ENCODE measurements at places on chromosomes 13 and 19. TPM values are rescaled to one million over a fixed set of nuclear protein-coding genes. Genes with fewer than 3 reads are reported as not detected.

DNA sequence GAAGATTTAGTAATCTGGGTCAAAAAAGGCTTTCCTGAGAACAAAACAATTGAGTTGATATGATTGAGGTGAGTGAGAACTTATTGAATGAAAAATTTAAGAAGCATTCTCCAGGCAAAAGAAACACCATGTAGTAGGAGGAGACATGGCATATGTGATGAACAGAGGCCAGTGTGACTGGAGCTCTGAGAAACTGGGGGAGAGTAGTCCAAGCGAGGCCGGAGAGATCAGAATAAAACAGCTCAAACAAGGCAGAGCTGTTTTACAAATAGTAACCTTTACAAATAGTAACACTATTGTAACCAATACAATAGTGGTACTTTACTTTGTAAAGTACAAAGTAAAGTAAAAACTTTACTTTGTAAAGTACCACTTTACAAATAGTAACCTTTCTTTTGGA, 1159.1 kb downstream of the PCDH9 start:
- no peaks in the 10 kb centered on the region for H3K36me3 ChIP-seq
- no peaks in the 10 kb centered on the region for H3K27me3 ChIP-seq
- DNase-seq, result no peak
- no peaks in the 10 kb centered on the region for H3K4me1 ChIP-seq
- H3K4me3 ChIP-seq, result no peak overlapping the region

- H3K27ac ChIP-seq, result peak overlapping the region; percentile 54
- DNase-seq, result peak; percentile 89
- H3K4me1 ChIP-seq, result peaks cover 31% of the 10 kb centered on the region
Measured at GRCh38 chr19:17855280-17856152, 4.2 kb upstream of the RPL18A start.

- DNase-seq, result no peak
- H3K36me3 ChIP-seq, result no peaks in the 10 kb centered on the region
- no peaks in the 10 kb centered on the region for H3K27me3 ChIP-seq
- peak overlapping the region; percentile 3 for H3K4me3 ChIP-seq
Measured at GRCh38 chr19:15843203-15843893, 27.9 kb upstream of the OR10H1 start.

DNA sequence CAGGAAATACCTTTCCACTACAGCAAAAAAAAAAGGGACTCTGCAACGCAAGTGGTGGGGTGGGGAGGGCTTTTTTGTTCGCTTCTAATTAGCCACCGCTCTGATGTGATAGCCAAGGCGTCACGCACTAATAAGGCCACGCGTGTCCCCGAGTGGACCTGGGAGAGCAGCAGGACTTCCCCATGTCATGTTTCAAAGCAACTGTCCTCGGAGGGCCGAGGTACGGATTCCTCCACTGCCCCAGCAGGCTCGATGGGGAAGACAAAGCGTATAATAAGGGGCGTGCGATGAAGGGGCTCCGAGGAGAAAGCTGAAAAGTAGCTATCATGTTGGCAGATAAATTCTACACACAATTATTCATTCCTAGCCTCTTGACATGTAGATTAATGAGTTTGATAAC, 179.7 kb upstream of the ZNF507 start:
- peaks cover 11% of the 10 kb centered on the region for H3K27me3 ChIP-seq
- H3K36me3 ChIP-seq, result no peaks in the 10 kb centered on the region
- DNase-seq, result no peak
- no peak overlapping the region for H3K27ac ChIP-seq
- no peaks in the 10 kb centered on the region for H3K4me1 ChIP-seq

DNA sequence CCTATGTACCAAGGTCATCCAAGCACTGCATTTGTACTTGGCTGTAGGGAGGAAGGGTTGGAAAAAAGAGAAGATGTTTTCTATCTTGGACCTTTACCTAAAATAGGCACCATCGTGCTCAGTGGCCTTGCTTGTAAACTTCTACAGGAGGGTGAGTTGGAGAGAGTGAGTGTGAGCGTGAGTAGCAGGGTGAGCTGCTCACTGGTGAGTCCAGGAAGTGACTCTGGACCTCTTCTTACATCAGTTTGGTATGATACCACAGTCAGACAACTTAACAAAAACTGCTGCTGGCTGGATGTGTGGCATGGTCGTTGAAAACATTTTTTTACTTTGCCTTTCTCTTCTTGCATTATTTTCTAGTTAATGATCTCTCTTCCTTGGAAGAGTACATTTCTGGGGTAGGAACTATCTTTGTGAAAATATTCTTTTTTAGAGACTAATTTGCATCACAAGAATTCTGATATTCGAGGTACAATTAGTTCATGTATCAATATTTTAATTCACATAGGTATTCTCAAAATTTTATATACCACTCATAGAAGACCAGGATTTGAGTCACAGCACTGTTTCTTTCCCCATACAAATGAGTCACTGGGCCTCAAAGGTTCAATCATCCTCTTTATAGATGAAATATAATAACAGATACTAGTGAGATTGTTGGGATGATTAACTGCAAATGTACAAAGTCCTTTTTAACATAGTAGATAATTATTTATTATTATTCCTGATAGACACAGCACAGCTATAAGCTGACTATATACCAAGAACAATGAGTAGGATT, 651 bp downstream of the SERPINE3 start:
- H3K27ac ChIP-seq, result no peak overlapping the region
- no peaks in the 10 kb centered on the region for H3K4me1 ChIP-seq
- no peaks in the 10 kb centered on the region for H3K27me3 ChIP-seq
- no peak for DNase-seq
- H3K36me3 ChIP-seq, result no peaks in the 10 kb centered on the region

- H3K27ac ChIP-seq, result no peak overlapping the region
- no peaks in the 10 kb centered on the region for H3K36me3 ChIP-seq
- no peak overlapping the region for H3K4me3 ChIP-seq
- peaks cover 15% of the 10 kb centered on the region for H3K27me3 ChIP-seq
- no peaks in the 10 kb centered on the region for H3K4me1 ChIP-seq
Measured at GRCh38 chr19:31500197-31500830, 151.1 kb upstream of the TSHZ3 start.

GRCh38 chr13:83881917-83882605, at the start of gene SLITRK1:
Gene SLITRK1, minus strand, starts transcription at chr13:83882474. Its CDS starts 967 bp downstream, at chr13:83881507.
- H3K4me1 ChIP-seq, result peaks cover 2% of the 10 kb centered on the region
- no peak within 1 kb of the TSS for H3K4me3 ChIP-seq
- no peak for DNase-seq
- peaks cover 5% of the 10 kb centered on the region for H3K36me3 ChIP-seq
- H3K27ac ChIP-seq, result no peak within 1 kb of the TSS

DNA sequence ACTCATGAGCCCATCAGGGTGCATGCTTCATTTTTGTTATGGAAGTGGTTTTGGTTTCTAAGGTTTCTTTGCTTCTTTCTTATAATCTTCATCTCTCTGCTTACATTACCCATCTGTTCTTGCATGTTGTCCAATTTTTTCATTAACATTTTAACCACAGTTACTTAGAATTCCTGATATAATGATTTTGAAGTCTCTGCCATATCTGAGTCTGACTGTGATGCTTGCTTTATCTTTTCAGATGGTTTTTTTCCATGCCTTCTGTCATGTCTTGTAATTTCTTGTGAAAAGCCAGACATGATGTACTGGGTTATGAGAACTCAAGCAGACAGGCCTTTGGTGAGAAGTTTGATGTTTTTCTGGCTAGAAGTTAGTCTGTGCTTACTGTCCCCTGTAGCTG, 8.0 kb upstream of the ARGLU1 start:
- no peaks in the 10 kb centered on the region for H3K27me3 ChIP-seq
- H3K36me3 ChIP-seq, result no peaks in the 10 kb centered on the region
- DNase-seq, result no peak
- no peak overlapping the region for H3K4me3 ChIP-seq
- H3K4me1 ChIP-seq, result no peaks in the 10 kb centered on the region
- H3K27ac ChIP-seq, result no peak overlapping the region

DNA sequence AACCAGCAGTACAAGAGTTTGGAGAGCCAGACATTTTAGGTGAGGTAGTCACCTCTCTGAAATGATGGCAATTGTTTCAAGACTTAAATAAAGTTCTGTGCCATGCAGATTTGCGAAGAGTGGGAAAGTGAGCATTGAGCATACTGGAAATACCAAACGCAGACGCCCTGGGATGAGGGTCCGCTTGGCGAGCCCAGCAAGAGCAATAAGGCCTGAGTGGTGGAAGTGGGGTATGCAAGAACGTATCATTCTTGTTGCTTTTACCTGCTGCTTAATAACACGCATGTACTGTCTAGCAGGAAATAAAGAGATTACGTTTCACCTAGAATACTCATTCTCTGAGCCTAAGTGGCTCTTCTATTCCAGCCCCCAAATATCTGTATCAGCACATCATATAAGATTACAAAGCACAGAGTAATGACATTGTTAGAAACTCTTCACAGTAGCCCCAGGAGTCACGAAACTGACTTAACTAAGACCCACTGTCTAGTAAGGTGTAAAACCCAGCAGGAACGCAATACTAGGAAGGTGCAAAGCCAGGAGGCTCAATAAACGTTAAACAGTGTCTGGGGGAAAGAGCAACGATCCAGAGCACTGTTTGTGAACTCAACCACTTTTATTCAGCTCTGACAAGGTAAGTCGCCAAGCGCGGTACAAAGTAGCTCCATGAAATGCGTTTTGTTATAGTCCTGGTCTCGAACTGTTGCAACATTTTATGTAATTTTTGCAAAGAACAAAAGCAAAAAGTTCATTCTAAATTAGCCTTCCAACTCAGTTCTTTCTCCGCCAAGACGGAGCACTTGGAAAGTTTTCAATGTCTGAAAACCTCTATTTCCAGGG, 1.2 kb downstream of the RCBTB2 start:
- peak overlapping the region; percentile 93 for H3K27ac ChIP-seq
- peak overlapping the region; percentile 89 for H3K4me3 ChIP-seq
- H3K36me3 ChIP-seq, result no peaks in the 10 kb centered on the region

- H3K27ac ChIP-seq, result no peak overlapping the region
- H3K27me3 ChIP-seq, result peaks cover 4% of the 10 kb centered on the region
- no peaks in the 10 kb centered on the region for H3K36me3 ChIP-seq
- no peaks in the 10 kb centered on the region for H3K4me1 ChIP-seq
- H3K4me3 ChIP-seq, result no peak overlapping the region
- DNase-seq, result no peak
Measured at GRCh38 chr19:21697698-21698097, 69.7 kb downstream of the ZNF100 start.

DNA sequence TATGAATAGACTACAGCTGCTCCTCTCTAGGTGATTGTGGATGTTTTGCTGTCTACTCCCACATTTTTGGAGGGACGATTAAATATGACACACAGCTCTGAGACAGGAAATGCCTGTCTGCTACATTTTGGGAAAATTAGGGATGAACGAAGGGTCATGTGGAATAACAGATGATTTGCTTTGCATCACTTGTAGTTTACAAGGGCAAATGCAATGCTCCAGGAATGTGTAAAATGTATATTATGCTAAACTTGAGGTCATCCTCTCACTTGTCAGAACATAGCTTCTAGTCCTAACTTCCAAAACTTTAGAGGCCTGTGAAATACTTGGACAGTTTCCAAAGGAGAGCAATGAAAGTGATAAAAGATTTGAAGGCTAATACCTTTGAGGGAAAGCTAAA, 284.2 kb upstream of the DACH1 start:
- no peaks in the 10 kb centered on the region for H3K4me1 ChIP-seq
- DNase-seq, result no peak
- no peaks in the 10 kb centered on the region for H3K27me3 ChIP-seq

GRCh38 chr13:112702986-112703379, 13.1 kb downstream of the ATP11A start:
- peaks cover 28% of the 10 kb centered on the region for H3K4me1 ChIP-seq
- H3K27ac ChIP-seq, result no peak overlapping the region
- no peaks in the 10 kb centered on the region for H3K27me3 ChIP-seq
- no peaks in the 10 kb centered on the region for H3K36me3 ChIP-seq
- no peak overlapping the region for H3K4me3 ChIP-seq
- peak; percentile 8 for DNase-seq

- H3K36me3 ChIP-seq, result peaks cover 11% of the 10 kb centered on the region
- peak overlapping the region; percentile 15 for H3K27ac ChIP-seq
- peaks cover 35% of the 10 kb centered on the region for H3K4me1 ChIP-seq
- H3K27me3 ChIP-seq, result no peaks in the 10 kb centered on the region
- H3K4me3 ChIP-seq, result no peak overlapping the region
Measured at GRCh38 chr19:10780368-10780767, 55.6 kb downstream of the TMED1 start.

DNA sequence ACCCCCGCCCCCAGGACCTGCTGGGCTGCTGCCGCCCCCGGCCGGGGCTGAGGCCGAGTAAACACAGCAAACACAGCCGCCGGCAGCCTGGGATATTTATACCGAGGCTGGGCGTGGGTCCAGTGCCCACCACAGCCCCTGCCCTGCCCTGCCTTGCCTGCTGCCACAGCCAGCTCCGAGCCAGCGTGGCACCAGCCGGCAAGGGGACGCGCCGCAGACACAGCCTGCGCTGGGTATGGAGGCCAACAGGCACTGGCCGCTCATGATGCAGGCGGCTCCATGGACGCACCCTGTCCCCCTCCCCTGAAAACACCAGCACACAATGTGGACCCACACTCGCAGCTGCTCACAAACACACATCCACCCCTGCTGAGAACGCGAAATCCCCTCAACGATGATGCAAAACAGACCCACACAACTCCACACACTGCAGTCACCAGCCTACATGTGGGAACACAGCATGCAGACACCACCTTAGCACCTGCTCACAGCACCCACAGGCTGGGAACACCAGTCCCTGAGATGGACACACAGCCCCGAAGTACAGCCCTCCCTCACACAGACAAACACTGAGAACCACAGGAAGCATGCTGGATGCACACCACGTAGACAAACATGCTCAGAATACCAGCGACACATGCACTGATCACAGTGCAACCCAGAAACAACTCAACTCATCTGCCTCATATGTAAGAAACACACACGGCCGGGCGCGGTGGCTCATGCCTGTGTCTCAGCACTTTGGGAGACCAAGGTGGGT, 16.2 kb downstream of the CCDC97 start:
- H3K4me3 ChIP-seq, result peak overlapping the region; percentile 88
- no peaks in the 10 kb centered on the region for H3K27me3 ChIP-seq
- H3K4me1 ChIP-seq, result peaks cover 73% of the 10 kb centered on the region
- peak overlapping the region; percentile 85 for H3K27ac ChIP-seq

The PDE4C gene
- total RNA-seq, result 0.22 TPM

The ZNF543 gene
- 7.2 TPM for total RNA-seq

The C19orf18 gene
- total RNA-seq, result 0.74 TPM

The MAB21L1 gene
- total RNA-seq, result 0.14 TPM

The RNF17 gene
- total RNA-seq, result not detected

The CFAP97D2 gene
- not detected for total RNA-seq
